ENCODE measurements at places on chromosomes 16 and 17.

GRCh38 chr17:59155439-59156177, at the start of gene PRR11:
Gene PRR11 (plus strand): TSS chr17:59155746. CDS start chr17:59169753, 14,007 bp downstream.
- DNase-seq: no peak

GRCh38 chr16:81815429-81815766, 36.3 kb downstream of the PLCG2 start:
- DNase-seq: no peak

DNA sequence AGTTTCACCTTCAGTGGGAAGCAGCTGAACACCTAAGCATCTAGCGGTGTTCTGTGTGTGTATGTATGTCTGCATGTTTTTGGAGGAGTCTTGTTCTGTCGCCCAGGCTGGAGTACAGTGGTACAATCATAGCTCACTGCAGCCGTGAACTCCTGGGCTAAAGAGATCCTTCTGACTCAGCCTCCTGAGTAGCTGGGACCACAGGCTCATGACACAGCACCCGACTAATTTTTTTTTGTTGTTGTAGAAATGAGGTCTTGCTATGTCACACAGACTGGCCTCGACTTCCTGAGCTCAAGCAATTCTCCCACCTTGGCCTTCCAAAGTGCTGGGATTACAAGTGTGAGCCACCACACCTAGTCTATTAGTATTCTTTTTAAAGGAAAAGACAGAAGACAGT, 30.2 kb upstream of the FAAP100 start:
- no peak for DNase-seq

DNA sequence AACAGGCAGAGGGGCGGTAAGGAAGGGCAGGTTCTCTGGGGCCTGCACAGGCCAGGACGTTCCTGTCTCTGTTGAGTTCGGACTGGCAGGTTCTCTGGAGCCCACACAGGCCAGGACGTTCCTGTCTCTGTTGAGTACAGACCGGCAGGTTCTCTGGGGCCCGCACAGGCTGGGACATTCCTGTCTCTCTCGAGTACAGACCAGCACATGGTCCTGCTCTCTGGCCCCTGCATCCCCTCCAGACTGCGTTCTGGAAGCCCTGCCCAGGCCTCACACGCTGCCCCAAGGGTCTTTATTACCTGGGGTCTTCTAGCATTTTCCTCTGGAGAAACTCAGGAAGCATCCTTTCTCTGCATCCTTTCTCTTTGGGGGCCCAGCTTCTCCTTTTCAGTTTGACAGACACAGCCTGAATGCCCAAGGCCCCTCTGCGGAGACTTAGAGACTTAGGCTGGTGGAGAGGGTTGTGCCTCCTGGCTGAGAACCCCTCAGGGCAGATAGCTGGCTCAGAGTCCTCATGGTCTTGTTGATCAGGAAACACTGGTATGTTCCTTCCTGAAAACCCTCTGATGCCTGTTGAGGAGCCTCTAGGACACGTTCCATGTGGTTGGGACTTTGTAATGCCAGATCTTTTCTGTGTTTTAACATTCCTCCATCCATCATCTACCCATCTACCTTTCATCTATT, 18.0 kb upstream of the GSE1 start:
- no peak for DNase-seq

GRCh38 chr17:43574896-43575525, 28.9 kb upstream of the ETV4 start:
- no peak for DNase-seq
